ELF-1 (cell line): ENCODE measurements at places on chromosomes 11 and 22.

- DNase-seq, result no peak
Measured at GRCh38 chr11:92380882-92381281, 156.3 kb downstream of the FAT3 start.

DNA sequence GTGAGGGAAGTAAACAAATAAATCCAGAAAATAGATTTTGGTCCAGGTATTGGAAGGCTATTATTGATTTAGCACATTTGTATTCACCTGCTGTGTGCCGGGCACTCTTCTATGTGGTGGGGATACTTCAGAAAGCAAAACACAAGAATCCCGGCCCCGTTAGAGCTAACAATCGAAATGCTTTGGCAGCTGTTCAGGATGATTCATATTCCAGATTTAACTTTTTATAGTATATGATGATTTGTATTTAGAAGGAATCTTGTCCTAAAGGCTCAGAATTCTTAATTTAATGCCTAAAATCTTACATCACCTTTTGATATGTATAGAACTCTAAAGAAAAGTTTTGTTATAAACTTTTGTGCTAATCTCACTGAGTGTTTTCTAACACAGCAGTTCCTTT, 28.0 kb downstream of the ZC3H12C start:
- DNase-seq, result no peak

GRCh38 chr11:14110629-14111028, 148.1 kb downstream of the SPON1 start:
- DNase-seq, result no peak

GRCh38 chr11:23653071-23653675, 792.9 kb upstream of the CCDC179 start:
- DNase-seq, result no peak

GRCh38 chr11:45704635-45705034, 39.2 kb upstream of the CHST1 start:
- no peak for DNase-seq

DNA sequence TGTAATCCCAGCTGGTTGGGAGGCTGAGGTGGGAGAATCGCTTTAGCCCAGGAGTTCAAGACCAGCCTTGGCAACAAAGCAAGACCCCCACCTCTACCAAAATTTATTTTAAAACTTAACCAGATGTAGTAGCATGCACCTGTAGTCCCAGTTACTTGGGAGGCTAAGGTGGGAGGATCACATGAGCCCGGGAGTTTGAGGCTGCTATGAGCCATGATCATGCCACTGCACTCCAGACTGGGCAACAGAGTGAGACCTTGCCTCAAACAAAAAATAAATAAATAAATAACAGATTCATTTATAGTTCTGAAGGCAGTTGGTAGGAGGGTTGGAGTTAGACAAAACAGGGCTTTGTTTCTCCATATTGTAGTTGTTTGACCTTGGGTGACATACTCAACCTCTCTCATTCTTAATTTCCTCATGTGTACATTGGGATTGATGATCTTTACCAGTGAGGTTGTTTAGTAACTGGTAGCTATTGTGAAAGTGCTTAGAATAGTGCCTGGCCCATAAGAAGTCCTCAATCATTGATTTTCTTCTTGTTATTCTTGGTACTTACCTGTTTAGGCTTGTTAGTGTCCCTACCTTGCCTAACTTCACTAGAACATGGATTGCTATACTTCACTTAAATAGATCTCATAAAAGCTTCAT, 79.1 kb downstream of the EMSY start:
- DNase-seq, result no peak

- DNase-seq, result no peak
Measured at GRCh38 chr11:5307256-5308019, 5.7 kb upstream of the OR51B4 start.

GRCh38 chr11:104652996-104653395, 245.3 kb downstream of the CASP12 start:
- no peak for DNase-seq

- DNase-seq, result no peak
Measured at GRCh38 chr11:1922481-1923081, 3.1 kb downstream of the TNNT3 start.

DNA sequence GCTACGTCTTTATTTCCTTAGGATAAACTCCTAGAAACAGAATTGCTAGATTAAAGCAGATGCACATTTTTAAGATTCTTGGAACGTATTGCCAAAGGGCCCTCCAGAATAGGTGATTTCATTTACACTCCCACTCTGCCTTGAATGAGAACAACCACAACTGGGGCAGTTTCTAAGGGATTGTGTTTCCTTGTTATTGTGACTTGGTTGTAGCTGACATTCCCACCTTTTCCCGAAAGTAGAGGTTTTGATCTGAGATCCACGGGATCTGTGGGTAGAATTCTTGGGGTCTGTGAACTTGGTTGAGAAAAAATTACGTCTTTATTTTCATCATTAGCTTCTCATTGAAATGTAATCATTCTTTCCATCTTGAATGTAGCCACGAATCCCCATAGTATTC, 21.5 kb downstream of the LRRC32 start:
- DNase-seq, result no peak

- no peak for DNase-seq
Measured at GRCh38 chr11:68521969-68522652, 61.6 kb downstream of the PPP6R3 start.

GRCh38 chr22:48652796-48653195, 1174.9 kb downstream of the BRD1 start:
- no peak for DNase-seq

DNA sequence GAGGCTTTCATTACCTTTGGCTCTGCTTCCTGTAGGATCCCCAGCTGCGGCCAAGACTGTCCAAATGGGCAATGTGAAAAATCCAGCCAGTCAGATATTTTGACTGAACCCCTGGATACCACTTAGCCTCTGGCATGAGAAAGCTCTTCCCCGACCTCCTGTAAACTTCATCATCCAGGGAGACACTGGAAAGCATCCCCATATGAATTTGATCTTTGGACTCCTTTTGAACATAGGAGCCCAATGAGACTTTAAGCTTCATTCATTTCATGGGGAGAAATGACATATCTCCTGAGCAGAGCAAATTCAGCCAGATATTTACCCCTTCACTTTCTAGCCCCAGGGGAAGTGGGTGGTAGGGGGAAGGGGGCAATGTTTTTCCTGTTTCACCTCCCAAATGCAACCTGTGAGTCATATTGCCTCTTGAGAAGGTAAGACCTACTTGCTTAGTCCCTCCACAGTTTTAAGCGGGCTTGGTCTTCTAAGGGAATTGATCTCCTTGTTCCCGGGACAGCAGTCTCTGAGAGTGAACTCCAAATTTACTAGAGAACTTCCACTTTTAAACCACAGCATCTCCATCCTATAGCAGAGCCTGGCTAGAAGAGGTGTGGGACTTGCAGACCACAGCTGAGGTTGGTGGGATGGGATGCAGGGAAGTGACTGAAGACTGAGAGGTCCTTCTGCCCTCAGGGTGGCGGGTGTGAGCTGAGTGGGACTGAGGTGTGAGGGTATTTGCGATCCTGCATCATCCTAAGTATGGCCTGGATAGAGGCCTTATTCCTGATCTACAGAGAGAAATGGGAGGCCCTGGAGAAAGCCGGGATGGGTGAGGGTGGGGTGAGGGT, 20.3 kb upstream of the POU2AF1 start:
- DNase-seq, result no peak

DNA sequence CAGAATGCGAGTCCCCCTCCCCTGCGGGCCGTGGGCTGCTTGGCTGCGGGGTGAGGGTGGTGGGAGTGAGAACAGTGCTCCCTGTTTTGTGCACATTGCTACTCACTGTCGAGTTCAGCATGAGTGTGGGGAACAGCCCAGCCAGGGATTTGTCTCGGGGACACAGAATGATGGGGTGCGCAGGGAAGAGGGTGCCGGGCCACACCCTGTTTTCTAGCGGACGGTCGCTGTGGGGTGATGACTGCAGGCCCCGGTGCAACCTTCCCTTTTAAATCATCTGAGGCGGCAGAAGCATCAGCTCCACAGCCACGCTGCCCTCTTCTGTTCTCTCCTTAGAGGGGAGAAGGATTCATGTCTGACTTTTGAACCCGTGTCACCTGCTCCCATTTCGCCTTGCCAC, 1051.2 kb downstream of the TBC1D22A start:
- DNase-seq, result no peak
